Cardiac muscle cell (in vitro differentiated cells and primary cell): ENCODE measurements at places on chromosomes 12 and 14. TPM values are rescaled to one million over a fixed set of nuclear protein-coding genes. Genes with fewer than 3 reads are reported as not detected.
A peak's percentile ranks its signal among the peaks of the same experiment; 100 is the strongest.

WSB2 gene
- total RNA-seq = 38.0 and 54.3 TPM in 2 replicates

SLC17A8 gene
- not detected in 2 replicates for total RNA-seq

CFAP54 gene
- total RNA-seq = 0.78 and 0.86 TPM in 2 replicates

DIO3 gene
- 0.18 TPM in 1 of 2 replicates, not detected in the other for total RNA-seq

STAT6 gene
- 34.6 and 53.0 TPM in 2 replicates for total RNA-seq

CLMN gene
- total RNA-seq = 0.49 and 1.3 TPM in 2 replicates

METAP2 gene
- 59.1 and 98.8 TPM in 2 replicates for total RNA-seq

NYNRIN gene
- total RNA-seq = 37.2 and 56.2 TPM in 2 replicates

GPR162 gene
- total RNA-seq = 41.1 and 51.0 TPM in 2 replicates

RNU4-1 gene
- total RNA-seq = not detected in 2 replicates

KRT72 gene
- total RNA-seq = not detected in 2 replicates

RPGRIP1 gene
- total RNA-seq = 0.14 TPM in 1 of 2 replicates, not detected in the other

GRCh38 chr12:127363392-127363791, 903.6 kb upstream of the TMEM132C start:
- no peak overlapping the region for H3K27ac ChIP-seq
- H3K36me3 ChIP-seq = no peaks in the 10 kb centered on the region
- no peak for DNase-seq
- H3K4me1 ChIP-seq = no peaks in the 10 kb centered on the region

- H3K27ac ChIP-seq = no peak overlapping the region
- no peaks in the 10 kb centered on the region for H3K4me1 ChIP-seq
- H3K4me3 ChIP-seq = no peak overlapping the region
- no peak for DNase-seq
- H3K27me3 ChIP-seq = peaks cover 4% of the 10 kb centered on the region
Measured at GRCh38 chr12:10730559-10730958, 7.4 kb upstream of the YBX3 start.

DNA sequence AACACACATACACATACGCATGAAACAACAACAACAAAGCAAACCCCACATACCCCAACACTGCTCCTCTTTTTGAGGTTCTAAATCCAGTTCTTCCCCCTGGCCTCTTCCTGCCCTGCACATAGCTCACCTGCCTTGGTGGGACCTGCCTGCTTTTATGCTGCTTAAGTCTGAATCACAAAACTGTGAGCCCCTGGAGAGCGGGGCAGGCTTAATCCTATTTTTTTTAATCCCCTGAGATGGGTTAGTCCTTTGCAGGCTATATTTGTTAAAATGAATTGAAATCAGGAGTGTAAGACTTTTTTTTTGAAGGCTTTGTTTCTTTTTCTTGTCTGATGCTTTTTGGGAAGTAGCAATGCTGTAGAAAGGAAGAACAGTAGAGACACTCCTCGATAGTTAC, 84.6 kb upstream of the MAX start:
- H3K4me3 ChIP-seq = no peak overlapping the region

DNA sequence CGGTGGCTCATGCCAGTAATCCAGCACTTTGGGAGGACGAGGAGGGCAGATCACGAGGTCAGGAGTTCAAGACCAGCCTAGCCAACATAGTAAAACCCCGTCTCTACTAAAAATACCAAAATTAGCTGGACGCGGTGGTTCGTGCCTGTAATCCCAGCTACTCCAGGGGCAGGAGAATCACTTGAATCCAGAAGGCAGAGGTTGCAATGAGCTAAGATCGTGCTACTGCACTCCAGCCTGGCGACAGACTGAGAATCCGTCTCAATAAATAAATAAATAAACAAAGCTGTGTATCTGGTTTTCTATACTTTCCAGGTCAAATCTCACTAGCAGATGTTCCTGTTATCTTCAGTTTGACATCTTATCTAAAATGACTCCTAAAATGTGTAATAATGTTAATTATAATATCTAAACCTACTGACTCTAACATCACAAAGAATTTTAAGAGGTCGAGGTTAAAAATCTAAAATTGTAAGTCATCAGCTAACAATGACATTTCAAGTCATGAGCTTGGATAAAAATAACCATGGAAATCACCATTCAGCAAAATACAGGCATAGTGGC, 2.4 kb upstream of the SRP54 start:
- peaks cover 8% of the 10 kb centered on the region for H3K4me1 ChIP-seq
- no peak for DNase-seq
- no peak overlapping the region for H3K4me3 ChIP-seq
- H3K27ac ChIP-seq = peak overlapping the region; percentile 95

DNA sequence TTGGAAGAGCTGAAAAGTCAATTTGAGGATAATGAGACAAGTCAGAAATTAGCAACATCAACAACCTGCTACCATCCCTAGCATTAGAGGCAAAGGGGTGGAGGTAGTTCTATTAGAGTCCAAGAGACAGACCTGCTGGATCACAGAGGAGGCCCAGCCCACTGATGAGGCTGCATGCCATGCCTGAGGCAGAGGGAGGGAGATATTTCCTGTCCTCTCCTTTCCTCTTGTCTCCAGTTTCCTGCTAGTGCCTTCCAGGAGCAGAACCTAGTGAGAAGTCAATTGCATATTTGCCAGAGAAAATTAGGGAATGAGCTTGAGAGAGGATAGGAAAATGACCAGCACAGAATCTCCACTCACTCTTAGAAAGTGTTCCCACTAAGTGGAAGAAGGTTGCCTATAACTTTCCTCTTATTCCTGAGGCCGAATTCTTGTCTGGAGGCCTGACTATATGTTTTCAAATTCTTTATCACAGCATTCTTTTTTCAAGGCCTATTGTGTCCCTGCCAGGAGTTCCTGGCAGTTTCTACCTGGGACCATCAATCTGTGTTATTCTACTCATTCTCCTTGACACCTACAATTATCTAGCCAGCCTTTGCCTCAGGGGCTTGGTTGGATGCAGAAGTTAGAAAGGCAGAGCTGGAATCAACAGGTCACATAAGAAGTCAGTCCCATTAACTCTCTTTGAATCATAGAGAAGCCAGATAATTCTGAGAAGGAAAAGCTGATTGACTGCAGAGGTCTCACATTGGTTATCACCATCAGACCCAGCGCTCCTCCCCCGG, 121.9 kb downstream of the EMP1 start:
- no peak overlapping the region for H3K4me3 ChIP-seq
- H3K27ac ChIP-seq = no peak overlapping the region
- no peaks in the 10 kb centered on the region for H3K36me3 ChIP-seq

GRCh38 chr12:122873540-122873939, 22.4 kb downstream of the VPS37B start:
- no peak overlapping the region for H3K4me3 ChIP-seq
- H3K27me3 ChIP-seq = no peaks in the 10 kb centered on the region
- peaks cover 37% of the 10 kb centered on the region for H3K4me1 ChIP-seq
- DNase-seq = no peak
- H3K27ac ChIP-seq = peak overlapping the region; percentile 73
- H3K36me3 ChIP-seq = peaks cover 10% of the 10 kb centered on the region

DNA sequence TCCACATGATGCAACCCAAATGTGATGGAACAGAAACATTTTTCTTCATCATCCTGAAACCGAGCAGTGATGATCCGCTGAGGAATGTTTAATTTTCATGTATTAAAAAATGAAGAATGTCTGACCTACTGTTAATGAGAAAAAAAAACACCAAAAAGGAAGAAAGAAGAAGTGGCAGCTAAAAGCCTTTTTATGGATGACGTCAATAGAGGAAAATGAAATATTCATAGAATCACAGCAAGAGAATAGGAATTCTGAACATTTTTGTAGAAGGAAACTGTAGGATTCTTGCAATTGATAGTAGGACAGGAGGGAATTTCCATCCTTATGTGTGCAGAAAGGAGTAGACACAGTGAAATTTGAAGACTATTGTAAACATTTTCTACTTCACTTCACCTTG, 112.9 kb downstream of the PRKCH start:
- no peaks in the 10 kb centered on the region for H3K36me3 ChIP-seq
- H3K27me3 ChIP-seq = no peaks in the 10 kb centered on the region
- DNase-seq = no peak
- peaks cover 54% of the 10 kb centered on the region for H3K4me1 ChIP-seq

- peaks cover 19% of the 10 kb centered on the region for H3K4me1 ChIP-seq
- no peak for DNase-seq
- no peaks in the 10 kb centered on the region for H3K36me3 ChIP-seq
- no peaks in the 10 kb centered on the region for H3K27me3 ChIP-seq
- H3K27ac ChIP-seq = no peak overlapping the region
- H3K4me3 ChIP-seq = no peak overlapping the region
Measured at GRCh38 chr14:75401361-75401760, 26.5 kb upstream of the JDP2 start.

- H3K27ac ChIP-seq = no peak overlapping the region
- H3K36me3 ChIP-seq = no peaks in the 10 kb centered on the region
- no peak overlapping the region for H3K4me3 ChIP-seq
- no peak for DNase-seq
- no peaks in the 10 kb centered on the region for H3K27me3 ChIP-seq
Measured at GRCh38 chr14:32102152-32102787, 25.2 kb downstream of the ARHGAP5 start.

DNA sequence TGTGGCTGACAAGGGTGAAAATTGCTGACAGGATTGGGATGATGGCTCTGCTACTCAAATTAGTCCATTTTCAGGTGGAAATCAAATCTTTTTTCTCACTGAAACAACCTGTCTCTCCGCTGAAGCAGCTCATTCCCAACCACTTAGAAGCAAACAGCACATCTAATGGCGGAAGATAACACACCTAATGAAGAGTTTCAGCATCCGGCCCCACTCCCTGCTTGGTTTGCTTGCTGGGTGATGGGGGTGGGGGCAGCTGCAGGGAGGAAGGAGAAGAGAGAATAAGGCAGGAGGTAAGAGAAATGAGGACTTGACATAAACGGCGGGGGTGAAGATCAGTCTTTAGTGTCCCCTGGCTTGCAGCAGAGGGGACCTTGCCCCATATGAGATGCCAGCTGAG, 4.0 kb downstream of the SYNDIG1L start:
- no peak overlapping the region for H3K4me3 ChIP-seq
- peaks cover 9% of the 10 kb centered on the region for H3K27me3 ChIP-seq
- DNase-seq = no peak
- no peak overlapping the region for H3K27ac ChIP-seq

- no peaks in the 10 kb centered on the region for H3K36me3 ChIP-seq
- no peaks in the 10 kb centered on the region for H3K4me1 ChIP-seq
- DNase-seq = peak; percentile 6
- no peak overlapping the region for H3K27ac ChIP-seq
- H3K4me3 ChIP-seq = no peak overlapping the region
Measured at GRCh38 chr12:4934407-4935035, 24.8 kb downstream of the KCNA1 start.

- peaks cover 14% of the 10 kb centered on the region for H3K4me1 ChIP-seq
- H3K4me3 ChIP-seq = peak overlapping the region; percentile 77
- no peak overlapping the region for H3K27ac ChIP-seq
- no peaks in the 10 kb centered on the region for H3K36me3 ChIP-seq
- DNase-seq = peak; percentile 69
Measured at GRCh38 chr14:64465831-64466554, 694 bp downstream of the AKAP5 start.

- no peak overlapping the region for H3K4me3 ChIP-seq
- H3K27ac ChIP-seq = no peak overlapping the region
- no peaks in the 10 kb centered on the region for H3K27me3 ChIP-seq
Measured at GRCh38 chr14:38527502-38527878, 271.6 kb upstream of the CLEC14A start.

DNA sequence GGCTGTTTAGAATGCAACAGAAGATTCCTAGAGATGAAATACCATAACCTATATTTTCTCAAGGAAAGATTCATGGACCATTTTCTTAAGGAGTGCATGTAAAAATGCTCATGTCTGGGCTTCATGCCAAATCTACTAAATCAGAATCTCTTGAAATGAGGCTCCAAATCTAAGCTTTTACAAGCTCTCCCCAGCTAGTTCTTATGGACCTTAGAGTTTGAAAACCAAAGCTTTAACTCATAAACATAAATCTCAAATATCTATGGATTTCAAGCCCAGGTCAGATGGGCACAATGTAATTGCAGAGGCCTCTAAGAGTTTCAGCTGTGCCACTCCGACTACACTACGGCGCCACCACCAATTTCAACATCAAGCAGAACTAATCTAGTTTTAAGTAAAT, 117.3 kb upstream of the CAND1 start:
- no peak overlapping the region for H3K4me3 ChIP-seq
- no peak for DNase-seq
- H3K4me1 ChIP-seq = peaks cover 11% of the 10 kb centered on the region
- no peak overlapping the region for H3K27ac ChIP-seq
- no peaks in the 10 kb centered on the region for H3K36me3 ChIP-seq

- no peak overlapping the region for H3K27ac ChIP-seq
- no peaks in the 10 kb centered on the region for H3K27me3 ChIP-seq
- no peaks in the 10 kb centered on the region for H3K36me3 ChIP-seq
- peaks cover 37% of the 10 kb centered on the region for H3K4me1 ChIP-seq
Measured at GRCh38 chr12:22248121-22248520, 86.4 kb downstream of the ST8SIA1 start.

DNA sequence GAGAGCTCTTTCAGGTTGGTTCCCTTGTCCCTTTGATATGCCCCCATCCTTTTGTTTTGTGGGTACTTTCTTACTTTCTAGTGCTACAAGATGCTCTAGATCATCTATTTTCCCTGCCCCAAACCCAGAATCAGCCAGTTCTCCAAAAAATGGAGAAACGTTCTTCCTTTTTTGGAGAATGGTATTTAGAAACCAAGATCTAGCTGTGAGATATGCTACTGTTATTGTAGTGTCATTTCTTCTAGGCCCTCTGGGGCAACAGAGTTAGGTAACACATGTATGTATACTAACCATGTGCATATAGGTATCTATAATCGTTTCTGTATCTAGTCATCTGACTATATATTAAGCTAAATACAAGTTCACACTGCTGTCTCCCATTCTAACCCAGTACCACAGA, 6.9 kb upstream of the IGFBP6 start:
- no peaks in the 10 kb centered on the region for H3K36me3 ChIP-seq
- no peaks in the 10 kb centered on the region for H3K27me3 ChIP-seq
- no peak overlapping the region for H3K4me3 ChIP-seq

GRCh38 chr12:41225179-41225578, 37.1 kb downstream of the PDZRN4 start:
- no peak overlapping the region for H3K27ac ChIP-seq
- H3K4me3 ChIP-seq = no peak overlapping the region
- H3K27me3 ChIP-seq = no peaks in the 10 kb centered on the region
- H3K4me1 ChIP-seq = peaks cover 10% of the 10 kb centered on the region

GRCh38 chr12:91111366-91112325, at the start of gene LUM:
LUM (minus strand) TSS chr12:91111494; CDS start chr12:91108979, 2,515 bp downstream.
- H3K27me3 ChIP-seq = no peaks in the 10 kb centered on the region
- H3K4me3 ChIP-seq = no peak within 1 kb of the TSS
- H3K36me3 ChIP-seq = no peaks in the 10 kb centered on the region
- DNase-seq = peak; percentile 35
